Esophagus muscularis mucosa (tissue), 4 donors: ENCODE measurements at places on chromosomes 2 and 18.

GRCh38 chr2:10787176-10787968 is 25.2 kb downstream of the PDIA6 start:
- DNase-seq, result no peak

DNA sequence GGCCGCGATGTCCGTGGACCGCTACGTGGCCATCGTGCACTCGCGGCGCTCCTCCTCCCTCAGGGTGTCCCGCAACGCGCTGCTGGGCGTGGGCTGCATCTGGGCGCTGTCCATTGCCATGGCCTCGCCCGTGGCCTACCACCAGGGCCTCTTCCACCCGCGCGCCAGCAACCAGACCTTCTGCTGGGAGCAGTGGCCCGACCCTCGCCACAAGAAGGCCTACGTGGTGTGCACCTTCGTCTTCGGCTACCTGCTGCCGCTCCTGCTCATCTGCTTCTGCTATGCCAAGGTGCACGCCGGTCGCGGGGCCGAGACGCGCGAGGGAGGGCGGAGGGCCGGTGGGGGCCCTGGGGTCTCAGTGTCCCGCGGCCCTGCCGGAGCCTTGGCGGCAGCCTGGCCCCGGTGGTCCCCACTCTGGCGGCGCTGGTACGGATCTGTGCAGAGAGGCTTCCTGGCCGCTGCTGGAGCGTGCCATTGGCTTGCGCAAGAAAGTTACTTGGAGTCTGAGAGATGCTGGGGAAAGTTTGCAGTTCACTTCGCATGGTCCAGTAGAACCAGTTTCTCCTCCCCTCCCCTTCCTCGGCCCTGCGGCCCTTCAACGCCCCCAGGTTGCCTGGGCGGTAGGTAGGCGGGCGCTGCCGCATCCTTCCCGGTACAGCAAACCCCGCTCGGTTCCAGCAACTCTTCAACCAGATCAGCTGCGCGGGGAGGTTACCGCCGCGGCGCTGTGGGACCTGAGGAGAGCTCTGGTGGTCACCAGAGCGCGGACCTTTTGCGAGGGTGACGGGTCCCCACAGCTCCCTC is 1.5 kb downstream of the GALR1 start:
- no peak for DNase-seq

DNA sequence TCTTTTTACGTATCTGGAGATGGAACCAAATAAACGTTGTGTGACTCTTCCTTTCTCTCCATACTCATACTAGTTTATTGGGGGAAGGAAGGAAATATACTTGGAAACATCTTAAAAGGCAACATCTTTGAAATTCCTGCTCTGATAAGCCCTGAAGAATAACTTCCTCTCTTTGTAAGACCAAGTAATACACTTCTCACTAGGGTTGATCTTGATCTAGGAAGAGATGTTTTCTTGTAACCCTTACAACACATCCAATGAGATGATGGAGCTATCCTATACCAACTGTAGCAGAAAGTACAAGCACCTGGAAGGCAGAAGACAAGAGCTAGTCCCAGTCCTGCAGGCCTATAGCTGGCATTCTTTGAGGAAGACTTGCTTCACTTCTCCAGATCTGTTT is 2.0 kb downstream of the ANKRD44 start:
- no peak for DNase-seq

GRCh38 chr2:111706481-111707001 is 177.5 kb downstream of the ANAPC1 start:
- no peak for DNase-seq

DNA sequence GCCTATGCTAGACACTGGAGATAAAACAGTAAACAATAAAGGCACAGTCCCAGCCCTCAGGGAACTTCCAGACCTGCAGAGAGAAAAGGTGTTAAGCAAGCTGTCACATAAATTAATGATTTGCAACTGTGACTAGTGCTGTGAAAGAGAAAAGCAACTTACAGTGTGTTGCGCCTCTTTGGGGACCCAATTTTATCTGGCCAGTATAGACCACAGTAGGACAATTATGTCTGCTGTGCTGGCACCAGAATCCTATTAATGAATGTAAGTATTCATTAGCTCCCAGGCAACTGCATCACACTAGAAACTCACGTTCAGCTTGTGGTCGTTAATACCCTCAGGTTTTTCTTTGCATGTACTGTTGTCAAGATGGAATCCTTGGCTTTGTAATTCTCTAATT is 55.3 kb upstream of the CHST9 start:
- DNase-seq, result no peak

- no peak for DNase-seq
Observed at GRCh38 chr2:152062125-152063091, 36.4 kb downstream of the CACNB4 start.

- DNase-seq, result no peak
Observed at GRCh38 chr18:3245185-3245564, 2.4 kb upstream of the MYL12A start.

DNA sequence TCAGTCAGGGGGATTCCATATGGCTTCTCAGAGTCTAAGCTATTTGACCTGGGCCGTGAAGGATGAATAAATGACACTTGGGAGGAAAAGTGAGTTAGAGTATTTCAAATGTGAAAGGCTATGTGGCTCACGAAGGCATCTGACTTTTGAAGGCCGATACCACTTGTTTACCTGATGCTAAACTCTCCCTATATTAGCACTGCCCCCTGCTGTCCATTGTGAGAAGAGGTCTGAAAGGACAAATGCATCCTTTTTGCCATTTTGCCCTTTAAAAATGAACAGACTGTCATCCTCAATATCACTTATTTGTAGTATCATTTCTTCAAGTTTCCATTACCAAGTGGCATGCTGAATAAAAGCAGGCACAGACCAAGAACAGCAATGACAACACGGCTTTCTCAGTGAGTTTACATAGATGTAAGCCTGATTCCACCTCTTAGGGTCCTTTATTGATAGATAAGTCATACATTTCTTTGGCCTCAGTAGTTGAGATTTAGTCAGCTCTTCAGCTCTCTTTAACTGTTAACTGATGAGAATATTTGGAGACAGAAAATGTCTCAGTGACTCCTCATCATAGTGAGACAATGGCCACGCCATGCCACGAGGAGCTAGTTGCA is 40.1 kb downstream of the DOCK10 start:
- no peak for DNase-seq

GRCh38 chr2:113876503-113877387 is 13.1 kb upstream of the ACTR3 start:
- DNase-seq, result no peak

- no peak for DNase-seq
Observed at GRCh38 chr2:26679867-26680266, 12.7 kb upstream of the KCNK3 start.

DNA sequence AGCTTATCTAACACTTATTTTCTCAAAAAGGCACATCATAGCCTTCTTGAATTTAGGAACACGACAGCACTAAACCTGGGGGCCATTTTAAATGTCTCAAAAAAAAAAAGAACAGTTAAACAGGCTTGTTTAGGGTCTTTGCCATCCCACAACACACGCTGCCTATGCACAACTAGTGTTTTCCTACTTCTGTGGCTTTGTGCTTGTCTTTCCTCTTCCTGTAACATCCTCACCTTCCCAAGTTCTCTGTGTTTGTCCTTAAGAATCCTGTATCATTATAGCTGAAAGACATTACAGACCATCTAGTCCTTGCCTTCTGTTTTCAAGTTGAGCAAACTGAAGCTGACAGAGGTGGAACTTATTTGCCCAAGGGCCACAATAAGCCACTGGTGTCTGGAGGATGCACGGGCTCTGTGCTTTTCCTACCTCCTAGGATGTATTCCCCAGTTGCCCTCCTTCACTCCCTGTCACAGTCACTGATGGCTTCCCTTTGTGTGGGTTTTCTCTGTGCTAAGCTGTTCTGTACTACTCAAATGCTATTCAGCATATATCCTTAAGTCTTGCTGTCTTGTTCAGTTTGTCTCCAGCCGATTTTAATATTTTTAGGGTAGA is 22.6 kb downstream of the SNRPD1 start:
- DNase-seq, result no peak

- no peak for DNase-seq
Observed at GRCh38 chr2:33230195-33230594, 246.3 kb upstream of the RASGRP3 start.

DNA sequence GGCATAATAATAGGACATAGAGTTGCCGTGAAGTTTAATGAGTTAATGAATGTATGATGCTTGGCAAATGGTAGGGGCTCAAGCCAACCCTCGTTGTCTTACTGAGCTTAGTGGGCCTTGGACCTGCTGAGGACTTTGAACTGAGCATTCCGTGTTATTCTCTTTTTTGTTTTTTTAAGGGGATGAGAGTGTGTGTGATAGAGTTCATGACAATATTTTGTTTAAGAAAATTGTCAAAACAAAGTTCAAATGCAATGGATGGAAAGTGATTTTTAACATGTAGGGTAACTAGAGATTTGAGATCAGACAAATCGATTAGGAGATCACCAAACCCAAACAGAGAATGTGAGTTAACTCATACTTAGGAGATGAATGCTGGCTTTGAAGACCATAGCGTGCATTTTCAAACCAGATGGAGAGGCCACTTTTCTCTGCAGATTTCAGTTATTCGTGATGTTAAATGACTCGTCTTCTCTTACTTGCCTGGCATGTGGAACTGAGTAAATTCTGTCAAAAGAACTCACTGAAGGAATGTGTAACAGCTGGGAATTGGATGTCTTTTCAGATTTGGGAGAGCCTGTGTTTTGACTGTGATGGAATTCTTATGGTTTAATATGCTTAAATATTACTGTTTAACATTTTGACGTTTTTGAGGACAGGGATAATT is 88.7 kb downstream of the NEDD4L start:
- DNase-seq, result no peak

DNA sequence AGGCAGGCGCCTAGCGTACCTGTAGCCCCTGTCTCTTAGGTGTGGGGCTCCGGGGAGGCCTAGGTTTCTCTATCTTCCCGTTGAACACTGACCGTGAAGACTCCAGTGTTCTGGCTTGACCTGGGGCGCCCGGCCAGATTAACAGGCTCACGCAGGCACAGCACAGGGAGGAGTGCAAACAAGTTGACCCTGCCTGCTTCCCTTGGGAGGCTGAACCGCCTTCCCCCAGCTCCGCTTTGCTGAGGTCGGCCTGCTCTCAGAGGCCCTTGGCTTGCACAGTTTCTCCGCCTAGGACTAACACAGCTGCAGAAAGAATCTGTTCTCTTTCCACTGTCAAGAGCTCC is 567 bp downstream of the PCYOX1 start:
- no peak for DNase-seq

- DNase-seq, result peak; percentile 62
Observed at GRCh38 chr2:136251885-136252585, 134.1 kb upstream of the CXCR4 start.

DNA sequence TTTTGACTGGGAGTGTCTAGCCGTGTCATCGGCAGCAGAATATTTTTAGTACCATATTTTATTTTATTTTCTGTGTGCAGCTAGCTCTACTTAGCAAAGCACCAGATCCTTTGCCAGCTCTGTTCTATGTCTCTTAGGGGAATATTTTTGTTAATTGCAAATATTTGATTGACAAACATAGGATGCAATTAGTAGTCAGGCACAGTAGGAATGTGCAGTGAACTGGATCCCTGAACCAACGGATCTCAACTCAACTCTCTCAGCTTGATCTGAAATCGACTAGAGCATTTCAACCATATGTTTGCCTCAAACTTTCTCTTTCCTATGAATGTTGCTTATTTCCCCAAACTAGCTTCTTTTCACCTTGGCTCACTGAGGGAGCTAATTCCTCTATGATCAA is 998.0 kb upstream of the FANCL start:
- DNase-seq, result no peak

DNA sequence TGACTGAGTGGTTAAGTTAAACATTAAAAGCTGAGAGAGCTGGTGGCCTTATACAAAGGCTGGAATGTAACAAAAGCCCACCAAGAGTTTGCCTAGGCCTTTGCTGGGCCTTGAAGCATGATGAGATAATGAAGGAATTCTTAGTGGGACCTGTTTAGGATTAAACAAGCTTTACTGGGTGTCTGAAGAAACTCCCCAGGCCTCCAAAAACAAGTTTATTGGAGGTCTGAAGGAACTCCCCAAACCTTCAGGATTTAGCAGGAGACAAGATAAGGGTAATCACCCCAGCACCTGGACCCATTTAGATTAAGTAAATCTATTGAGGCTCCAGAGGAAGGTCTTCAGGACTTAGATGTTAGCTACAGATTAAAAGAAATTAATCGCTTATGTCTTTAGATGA is 18.7 kb downstream of the PCARE start:
- DNase-seq, result no peak

- DNase-seq, result no peak
Observed at GRCh38 chr2:133660510-133660909, 92.2 kb upstream of the NCKAP5 start.

DNA sequence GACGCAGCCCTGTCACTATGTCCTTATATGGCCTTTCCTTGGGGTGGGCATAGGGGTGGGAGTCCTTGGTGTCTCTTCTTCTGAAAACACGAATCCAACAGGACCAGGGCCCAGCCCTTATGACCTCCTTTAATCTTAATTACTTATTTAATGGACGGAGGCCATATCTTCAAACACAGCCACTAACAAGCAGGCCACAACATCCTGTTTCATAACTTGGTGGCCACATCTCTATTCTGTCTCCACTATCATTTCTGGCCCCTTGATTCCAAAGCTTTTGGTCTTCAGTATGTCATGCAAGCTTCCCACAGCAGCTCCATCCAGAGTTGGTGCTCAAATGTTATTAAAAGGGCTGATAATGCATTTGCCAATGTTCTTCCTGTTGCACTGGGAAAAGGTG is 287.3 kb upstream of the SMIM21 start:
- DNase-seq, result no peak

GRCh38 chr2:237732070-237732469 is 66.5 kb upstream of the RBM44 start:
- no peak for DNase-seq

- no peak for DNase-seq
Observed at GRCh38 chr2:74010087-74010541, 25.4 kb downstream of the TET3 start.

GRCh38 chr2:15646661-15647060 is 55.0 kb downstream of the DDX1 start:
- DNase-seq, result no peak

DNA sequence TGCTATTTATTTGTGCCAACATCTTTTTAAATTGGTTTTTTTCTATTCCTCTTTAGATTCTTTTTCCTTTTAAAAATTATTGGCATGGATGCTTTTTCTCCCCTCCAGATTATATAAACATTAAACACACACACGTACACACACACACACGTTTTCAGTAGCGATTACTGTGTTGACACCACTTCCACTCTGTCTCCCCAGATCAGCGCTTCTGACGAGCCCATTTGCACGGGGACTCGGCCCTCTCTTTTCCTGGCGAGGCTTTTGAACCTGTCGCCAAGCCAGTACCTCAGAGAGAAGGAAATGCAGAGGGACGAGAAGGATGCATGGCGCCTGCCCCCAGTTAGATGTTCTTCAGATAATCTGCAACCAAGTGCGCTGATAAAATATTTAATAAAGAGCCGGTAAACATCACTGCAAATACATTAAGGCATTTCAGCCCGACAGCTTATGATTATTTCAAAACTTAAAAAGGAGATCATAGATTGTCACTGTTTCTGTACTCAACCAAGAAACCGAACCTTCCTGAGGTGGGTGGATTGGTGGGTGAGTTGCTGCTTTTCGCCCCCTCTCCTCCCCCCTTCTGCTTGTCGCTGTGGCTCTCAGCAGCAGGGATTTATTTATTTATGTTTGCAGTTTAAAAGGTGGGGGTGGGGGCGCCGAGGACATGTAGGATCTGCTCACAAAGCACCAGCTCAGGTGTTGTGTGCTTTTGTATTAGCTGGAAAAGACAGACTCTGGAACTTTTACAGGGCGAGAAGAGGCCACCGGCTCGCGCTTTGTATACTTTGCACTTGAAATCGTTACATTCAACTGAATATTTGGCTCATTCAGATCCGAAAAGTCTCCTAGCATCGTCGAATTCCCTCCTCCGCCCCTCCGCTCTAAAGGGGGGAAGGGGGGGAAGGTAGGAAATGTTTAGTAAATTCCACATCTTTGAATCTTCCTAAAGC is 787 bp upstream of the TBR1 start:
- DNase-seq, result no peak

- no peak for DNase-seq
Observed at GRCh38 chr2:101329026-101329425, 20.5 kb upstream of the RNF149 start.
